CD8-positive, alpha-beta memory T cell (primary cell): ENCODE measurements at places on chromosomes 3 and 15. TPM values are rescaled to one million over a fixed set of nuclear protein-coding genes. Genes with fewer than 3 reads are reported as not detected.

Gene RASL12
- total RNA-seq, result not detected

Gene CTDSPL2
- total RNA-seq, result 63.0 TPM

Gene GOLGA8T
- total RNA-seq, result not detected

Gene SYNPR
- total RNA-seq, result not detected

Gene C3orf18
- 11.5 TPM for total RNA-seq

Gene TMEM212
- total RNA-seq, result not detected

Gene SLC28A2
- total RNA-seq, result not detected

DNA sequence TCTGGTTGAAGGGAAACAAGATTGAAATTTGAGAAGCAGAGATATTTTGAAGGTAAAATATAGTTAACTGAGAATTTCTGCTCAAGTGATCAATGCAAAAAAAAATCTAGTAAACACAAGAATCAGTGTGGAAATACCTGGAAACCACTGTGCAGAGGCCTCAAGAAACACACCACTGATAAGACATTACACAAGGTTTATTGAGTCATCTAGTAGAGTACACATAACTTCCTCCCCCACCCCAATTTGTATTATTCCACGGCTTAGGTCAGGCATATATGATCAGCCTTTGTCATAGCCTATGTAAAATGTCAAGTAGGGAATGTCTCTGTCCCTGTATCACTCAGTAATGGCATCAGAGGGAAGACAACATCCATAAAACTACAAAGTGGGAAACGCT is 447.8 kb upstream of the BCHE start:
- DNase-seq, result no peak

DNA sequence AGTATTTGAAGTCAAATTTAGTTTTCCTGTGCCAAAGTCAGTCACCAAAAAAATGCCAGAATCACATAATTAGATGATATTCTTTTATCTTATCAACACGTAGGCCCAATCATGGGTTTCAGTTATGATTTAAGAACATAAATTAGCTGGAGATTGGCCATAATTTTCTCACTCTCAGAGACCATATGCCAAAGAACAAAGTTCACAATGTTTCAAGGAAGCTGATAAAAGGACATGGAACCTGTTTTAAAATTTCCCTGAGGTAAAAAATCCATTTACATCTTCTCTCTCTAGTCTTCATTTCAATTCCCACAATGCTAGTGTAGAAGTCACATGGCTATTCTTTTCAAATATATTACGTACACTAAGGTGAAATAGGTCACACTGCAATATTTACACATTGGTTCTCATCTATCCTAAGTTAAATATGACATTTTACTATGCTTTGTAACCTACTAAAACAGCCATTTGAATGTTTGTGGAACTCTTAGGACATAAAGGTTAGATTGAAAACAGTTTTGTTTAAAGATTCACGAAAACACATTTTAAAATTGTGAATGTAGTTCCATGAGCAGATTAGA is 42.7 kb upstream of the DCUN1D1 start:
- DNase-seq, result no peak

GRCh38 chr3:82012775-82013174 is 251.3 kb upstream of the GBE1 start:
- no peak for DNase-seq

- DNase-seq, result no peak
These were observed 5.2 kb downstream of the GRM2 start for GRCh38 chr3:51712038-51712420.

DNA sequence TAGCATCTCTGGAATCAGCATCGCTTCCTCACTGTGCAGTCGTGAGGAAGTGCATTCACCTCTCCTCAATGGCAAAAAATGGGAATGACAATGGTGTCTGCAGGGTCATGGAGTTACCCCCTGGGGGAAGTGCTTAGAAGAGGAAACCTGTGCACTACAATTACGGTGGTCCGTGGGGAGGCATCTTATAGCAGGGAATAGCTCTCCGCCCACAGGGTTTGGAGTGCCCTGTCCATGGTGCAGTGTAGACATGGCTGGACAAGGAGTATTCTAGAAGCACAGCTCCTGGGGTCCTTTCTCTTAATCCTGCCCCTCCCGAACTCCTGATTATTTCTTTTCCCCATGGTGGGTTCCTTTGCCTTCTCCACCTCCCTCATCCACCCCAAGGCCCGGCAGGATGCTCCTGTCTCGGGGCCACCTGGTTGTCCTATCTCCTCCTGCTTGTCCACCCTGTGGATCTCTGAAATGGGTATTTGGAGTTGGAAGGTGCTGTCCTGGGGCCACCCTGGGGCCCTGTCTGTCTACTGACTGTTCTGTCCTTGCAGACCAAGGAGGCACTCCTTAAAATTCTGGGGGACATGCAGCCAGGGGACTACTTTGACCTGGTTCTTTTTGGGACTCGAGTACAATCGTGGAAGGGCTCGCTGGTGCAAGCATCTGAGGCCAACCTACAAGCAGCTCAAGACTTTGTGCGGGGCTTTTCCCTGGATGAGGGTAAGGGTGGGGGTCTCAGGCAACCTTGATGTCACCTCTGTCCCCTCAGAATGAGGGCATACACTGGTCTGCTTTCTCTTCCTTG is 5.2 kb downstream of the ITIH1 start:
- no peak for DNase-seq

DNA sequence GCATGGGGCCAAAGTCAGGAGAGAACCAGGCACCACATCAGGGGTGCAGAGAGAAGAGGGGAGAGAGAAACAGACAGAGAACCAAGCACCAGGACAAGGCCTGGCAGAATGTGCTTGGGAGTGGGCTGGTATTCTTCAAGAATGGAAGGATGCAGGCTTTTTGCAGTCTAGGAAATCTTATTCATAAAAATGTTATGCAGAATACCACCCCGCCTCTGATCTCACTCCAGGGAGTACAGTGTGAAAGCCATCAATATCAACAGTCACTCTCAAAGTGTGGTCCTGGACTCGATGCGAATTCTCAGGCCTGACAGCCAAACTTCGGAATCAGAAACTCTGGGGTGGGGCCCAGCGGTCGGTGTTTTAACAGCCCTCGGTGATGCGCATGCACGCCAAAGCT is 16.9 kb downstream of the NTRK3 start:
- no peak for DNase-seq

- no peak for DNase-seq
These were observed 781.8 kb downstream of the FHIT start for GRCh38 chr3:60469481-60469880.

GRCh38 chr3:111473550-111473949 is 68.4 kb upstream of the CD96 start:
- DNase-seq, result no peak

DNA sequence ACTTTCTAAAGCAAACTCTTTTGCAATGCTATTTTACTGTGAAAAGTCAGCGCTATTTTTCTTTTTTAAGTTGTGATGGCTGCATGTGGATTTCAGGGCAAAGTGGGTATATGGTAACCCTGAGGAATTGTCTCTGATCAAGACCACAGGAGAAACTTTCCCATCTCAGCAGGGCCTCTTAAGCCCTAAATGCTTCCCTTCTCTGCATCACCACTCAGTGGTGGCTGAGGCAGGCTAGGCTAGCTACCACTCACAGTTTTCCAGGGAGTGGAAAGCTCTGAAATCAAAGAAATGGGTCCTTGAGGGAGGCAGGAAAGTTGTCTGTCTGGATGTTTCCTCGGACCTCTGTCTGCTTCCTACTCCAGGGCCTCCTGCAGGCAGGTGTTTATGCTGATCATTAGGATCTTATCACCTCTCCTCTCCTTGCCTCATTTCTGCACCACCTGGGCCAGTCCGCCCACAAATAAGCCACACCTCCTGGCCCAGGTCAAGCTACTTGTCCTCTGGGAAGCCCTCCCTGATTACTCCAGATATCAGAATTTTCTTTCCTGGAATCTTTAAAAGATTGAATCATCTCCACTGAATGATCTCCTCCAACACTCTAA is 37.0 kb downstream of the CEMIP start:
- no peak for DNase-seq

- no peak for DNase-seq
These were observed 262.6 kb upstream of the ZNF385D start for GRCh38 chr3:22013641-22014040.

DNA sequence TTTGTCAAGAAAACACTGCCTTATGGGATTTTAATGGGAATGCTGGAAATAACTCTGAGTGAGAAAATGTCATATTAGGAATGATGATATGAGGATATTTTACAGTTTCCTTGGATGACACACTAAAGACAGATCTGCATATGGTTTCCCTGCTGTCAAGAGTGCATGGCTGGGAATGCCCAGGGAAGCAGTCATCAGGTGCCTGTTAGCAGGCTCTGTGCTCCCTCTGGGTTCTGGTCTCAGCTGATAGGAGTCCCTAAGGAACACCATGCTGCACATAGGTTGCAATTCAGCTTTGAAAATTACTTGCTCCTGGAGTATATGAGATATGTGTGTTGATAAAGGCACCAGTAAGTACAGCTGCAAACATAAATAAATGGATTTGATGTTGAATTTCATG is 1064.6 kb downstream of the TUSC7 start:
- no peak for DNase-seq

DNA sequence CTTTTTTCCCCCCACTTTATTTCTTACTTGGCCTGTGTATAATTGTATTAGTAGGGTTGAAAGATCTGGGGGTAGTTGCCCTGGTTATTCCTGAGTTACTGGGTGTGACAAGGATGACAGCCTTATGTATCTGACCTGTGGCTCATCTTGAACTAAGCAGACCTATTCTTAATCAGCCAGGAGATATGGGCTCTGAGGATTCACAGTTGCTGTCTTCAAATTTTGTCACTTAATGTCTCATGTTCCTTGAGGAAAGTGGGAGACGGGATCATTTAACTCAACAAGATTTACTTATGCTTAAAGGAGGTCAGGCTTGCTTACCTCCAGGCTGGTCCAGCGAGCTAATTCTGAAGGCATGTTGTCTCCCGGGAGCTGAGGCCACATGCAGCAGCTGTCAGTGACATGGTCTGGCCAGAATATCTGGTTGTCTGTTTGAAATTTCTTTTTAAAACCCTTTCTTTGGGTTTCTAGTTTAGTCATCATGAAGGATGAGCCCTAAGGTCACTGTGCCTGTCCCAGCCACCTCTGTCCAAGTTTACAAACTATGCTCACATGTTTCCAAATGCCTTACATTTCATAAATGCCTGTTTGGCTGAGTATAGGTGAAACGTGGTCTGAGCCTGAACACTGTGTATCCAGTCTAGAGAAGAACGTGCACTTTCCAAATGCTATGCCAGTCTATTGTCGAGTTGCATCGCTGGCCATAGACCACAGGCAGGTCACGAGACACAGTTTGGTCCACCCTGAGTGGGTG is 26.8 kb downstream of the LRTM1 start:
- no peak for DNase-seq

DNA sequence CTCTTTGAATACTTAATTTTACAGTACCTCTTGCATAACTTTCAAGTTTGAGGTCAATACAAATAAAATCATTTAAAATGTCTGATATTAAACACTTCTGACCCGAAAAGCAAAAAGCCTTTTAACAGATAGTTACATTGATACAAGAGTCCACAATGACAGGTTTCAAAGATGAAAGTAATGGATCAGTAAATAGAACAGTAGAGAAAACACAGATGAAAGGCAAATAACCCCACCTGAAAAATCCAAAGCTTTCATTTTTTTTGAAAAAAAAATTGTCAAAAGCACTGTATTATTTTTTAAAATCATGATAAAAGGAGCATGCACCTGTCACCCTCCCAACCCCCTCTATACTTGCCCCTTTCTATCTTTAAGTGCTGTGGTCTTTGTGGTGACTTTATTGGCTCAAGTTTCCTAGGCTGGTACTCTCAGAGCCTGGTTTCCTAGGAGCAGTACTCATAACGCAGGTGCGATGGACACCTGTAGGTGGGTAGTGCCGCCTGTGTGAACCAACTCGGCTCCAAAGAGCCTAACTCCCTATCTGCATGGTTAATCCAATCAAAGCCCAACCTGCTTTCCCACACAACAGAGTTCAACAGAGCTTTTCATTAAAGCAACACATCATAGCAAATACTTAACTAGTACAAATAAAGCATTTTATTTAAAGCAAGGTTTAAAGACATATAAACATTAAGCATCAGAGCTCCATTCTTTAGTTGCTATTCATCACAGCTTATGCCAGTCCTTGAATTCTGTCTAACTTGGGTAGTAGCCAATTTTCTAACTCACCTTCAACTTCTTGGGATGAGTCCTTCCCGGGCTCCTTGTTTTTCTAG is 32.2 kb downstream of the LIPC start:
- no peak for DNase-seq

GRCh38 chr3:169822091-169822490 is 9.4 kb upstream of the LRRC34 start:
- no peak for DNase-seq

DNA sequence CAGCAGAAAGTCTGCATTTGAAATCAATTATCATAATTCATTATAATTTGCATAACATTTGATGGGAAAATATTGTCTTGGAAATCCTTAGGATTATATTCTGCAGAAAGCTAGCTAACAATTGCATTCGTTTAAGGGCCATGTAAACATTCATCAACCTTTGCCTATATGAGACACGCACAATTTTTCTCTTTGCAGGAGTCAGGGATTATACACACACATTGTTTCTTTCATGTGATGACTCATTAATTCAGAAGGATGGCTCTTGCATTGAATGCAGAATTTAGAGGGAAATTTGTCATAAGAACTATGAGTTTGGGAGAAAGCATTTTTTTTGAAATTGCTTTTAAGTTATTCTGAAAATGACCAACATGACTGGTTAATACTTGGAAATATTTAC is 844.7 kb downstream of the DIPK2A start:
- no peak for DNase-seq

DNA sequence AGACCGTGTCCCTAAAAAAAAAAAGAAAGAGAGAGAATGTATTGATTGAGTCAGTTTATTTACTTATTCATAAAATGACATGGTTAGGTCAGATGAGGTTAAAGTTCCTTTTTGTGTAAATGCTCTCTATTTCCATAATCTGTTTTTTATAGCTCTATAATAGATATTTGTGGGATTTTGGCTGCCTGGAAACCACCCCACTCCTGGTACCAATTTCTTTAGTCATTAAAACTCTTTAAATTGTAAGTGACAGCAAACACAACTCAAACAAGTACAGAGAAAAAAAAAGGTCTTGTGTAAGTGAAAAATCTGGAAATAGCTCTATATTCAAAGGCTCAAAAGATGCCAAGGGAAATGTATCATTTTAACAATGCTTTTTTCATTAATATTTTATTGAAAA is 11.0 kb upstream of the PPP4R2 start:
- DNase-seq, result no peak

DNA sequence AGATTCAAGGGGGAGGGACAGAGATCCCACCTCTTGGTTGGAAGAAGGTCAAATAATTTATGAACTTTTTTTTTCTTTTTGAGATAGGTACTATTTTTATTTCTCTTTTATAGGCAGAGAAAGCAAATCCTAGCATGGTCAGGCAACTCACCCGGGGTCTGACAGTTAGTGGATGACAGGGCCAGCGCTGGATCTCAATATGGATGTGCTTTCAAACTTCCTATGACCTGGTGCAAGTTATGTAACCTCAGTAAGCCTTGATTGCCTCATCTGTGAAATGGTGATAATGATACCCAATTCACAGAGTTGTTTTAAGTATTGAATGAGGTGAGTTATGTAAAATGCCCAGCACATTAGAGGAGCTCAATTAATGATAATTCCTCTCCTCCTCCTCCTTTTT is 86.8 kb upstream of the MEF2A start:
- DNase-seq, result no peak

GRCh38 chr3:44989636-44990373 is 13.8 kb downstream of the EXOSC7 start:
- no peak for DNase-seq
